Activated CD4-positive, alpha-beta T cell treated with anti-CD3 and anti-CD28 coated beads for 1 hour (primary cell): ENCODE measurements at places on chromosomes 6 and 20.

DNA sequence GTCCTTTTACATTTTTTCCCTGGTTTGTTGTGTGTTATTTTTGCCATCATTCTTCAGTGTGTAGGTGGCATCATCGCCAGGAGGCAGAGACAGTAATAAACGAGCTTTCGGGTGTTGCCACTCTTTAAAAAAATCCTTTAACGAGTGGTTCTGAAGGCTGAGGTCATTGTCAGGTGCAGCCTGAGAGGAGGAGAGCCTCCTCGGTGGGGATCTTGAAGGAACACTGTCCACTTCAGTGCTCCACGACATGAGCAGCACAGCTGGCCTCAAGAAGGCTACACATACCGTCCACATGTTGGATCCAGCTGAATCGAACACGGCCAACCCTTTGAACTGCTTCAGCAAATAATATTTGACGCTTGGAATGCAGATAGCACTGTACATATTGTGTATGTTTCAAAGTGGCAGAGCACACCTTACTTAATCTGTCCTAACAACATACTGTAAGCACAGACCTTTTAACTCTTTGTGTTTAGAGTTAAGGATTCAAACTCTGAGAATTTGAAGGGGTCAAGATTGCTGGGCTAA is 48.0 kb upstream of the FOXQ1 start:
- no peak for DNase-seq

- no peak for DNase-seq
These were observed 103.9 kb downstream of the ASXL1 start for GRCh38 chr20:32461836-32462600.

- no peak for DNase-seq
These were observed 1.2 kb upstream of the GUCA1A start for GRCh38 chr6:42171813-42172581.

- DNase-seq: no peak
These were observed 123.5 kb downstream of the GRM4 start for GRCh38 chr6:34022250-34022872.

DNA sequence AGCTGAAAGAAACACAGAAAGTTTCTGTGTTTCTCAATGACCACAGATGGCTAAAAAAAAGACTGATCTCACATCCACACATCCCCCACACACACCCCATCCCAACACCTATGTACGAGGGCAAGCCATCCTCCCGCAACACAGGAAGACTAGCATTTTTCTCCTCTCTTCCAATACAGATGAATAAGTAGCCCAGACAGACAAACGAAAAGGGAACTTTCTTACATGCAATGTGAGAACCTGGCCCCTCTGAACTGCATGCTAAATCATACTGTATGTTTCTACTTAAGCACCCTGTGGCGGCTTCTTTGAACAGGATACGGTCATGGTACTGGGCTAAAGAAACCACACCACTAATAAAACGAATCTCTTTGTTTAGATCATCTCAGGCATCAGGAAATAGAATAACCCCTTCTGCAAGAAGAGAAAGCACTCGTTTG is 116.2 kb downstream of the GMDS start:
- DNase-seq: no peak

GRCh38 chr6:89986650-89987074 is 92.4 kb downstream of the GJA10 start:
- no peak for DNase-seq

GRCh38 chr6:75210885-75211739 is 5.3 kb upstream of the COL12A1 start:
- DNase-seq: no peak

- DNase-seq: no peak
These were observed 313.4 kb upstream of the PLCB4 start for GRCh38 chr20:8755340-8756118.

DNA sequence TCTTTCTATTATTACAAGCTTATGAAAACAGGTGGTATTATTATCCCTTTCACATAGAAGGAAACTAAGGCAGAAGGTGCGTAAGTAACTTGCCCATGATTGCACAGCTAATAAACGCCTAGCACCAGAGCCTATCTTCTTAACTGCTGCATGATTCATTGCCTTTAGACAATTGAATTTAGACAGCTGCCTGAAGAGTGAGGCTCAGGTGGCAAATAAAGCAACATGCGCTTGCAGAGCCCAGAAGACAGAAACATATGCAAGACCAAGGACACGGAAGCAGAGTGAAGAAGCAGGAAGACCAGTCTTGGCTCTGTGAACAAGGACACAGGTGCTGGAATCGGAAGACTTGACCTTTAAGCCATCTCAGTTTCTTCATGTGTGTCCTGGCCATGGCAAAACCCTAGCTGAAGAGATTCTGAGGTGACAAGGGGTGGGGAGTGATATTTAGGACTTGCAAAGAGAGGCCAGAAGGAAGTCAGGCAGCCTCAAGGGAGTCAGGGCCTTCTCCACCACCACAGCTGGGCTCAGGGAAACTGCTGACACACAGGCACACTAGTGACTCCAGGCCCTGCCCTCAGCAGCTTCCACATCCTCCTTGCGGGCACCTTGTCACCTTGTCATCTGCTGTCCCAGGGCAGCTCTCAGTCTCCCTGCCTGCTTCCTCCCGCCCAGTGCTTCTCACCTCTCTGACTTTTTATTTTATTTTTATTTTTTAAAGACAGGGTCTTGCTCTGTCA is 91.7 kb upstream of the SLC22A16 start:
- no peak for DNase-seq

- no peak for DNase-seq
These were observed 3.2 kb upstream of the SDHAF4 start for GRCh38 chr6:70563530-70563929.

DNA sequence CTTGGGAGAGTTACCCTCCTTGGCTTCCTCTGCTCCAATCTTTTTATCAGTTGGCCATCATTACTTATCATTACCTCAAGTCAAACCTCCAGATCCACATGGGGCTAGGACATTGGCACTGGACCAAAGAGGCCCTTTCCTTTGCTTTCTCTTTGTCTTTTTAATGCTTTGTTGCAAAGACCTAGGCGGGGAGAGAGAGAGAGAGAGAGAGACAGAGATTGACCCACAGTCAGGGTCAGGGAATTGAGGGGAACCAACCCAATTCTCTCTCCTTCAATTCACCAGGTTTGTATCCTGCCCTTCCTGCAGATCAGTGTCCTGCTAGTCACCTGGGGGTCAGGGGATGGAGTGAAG is 3.5 kb upstream of the VEGFA start:
- no peak for DNase-seq

DNA sequence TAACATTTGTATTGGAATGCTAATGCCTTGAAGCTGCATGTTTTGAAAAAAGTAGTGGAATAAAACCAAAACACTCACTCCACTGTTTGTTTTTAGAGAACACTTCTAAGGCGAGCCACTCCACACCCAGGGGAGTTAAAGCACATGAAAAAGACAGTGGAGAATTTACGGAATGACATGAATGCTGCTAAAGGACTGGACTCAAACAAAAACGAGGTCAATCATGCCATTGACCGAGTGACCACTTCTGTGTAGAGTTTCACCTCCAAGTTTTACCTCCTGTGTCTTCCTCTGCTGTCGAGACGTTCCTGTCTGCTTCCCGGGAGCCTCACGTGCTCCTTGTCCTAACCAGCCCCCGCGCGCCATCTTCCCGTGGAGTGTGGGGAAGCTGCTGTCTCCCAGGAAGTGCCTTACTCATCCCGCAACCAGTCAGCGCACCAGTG is 127.8 kb downstream of the LRRC1 start:
- DNase-seq: no peak

DNA sequence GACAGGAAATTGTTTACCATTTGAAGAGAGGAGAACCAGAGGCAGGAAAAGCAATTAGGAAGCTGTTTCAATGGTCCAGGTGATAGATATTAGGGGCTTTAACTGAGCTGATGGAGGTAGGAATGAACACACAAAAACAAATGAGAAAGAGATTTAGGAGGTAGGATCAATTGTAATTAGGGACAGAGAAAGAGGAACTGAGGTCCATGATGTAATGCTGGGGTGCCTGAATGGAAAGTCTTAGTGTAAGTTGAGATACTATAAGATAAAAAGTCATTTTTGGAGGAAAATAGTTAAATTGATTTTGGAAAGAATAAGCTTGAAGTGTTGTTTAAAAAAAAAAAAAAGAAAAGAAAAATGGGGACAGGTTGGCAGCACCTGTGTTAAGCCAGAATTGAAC is 58.5 kb upstream of the B3GAT2 start:
- no peak for DNase-seq
